Stimulated activated naive CD4-positive, alpha-beta T cell (primary cell): ENCODE measurements at places on chromosomes 13 and 19.

- no peak for DNase-seq
Measured at GRCh38 chr13:26424181-26424580, 133.3 kb upstream of the WASF3 start.

GRCh38 chr13:44352671-44353070 is 21.0 kb upstream of the SERP2 start:
- no peak for DNase-seq

DNA sequence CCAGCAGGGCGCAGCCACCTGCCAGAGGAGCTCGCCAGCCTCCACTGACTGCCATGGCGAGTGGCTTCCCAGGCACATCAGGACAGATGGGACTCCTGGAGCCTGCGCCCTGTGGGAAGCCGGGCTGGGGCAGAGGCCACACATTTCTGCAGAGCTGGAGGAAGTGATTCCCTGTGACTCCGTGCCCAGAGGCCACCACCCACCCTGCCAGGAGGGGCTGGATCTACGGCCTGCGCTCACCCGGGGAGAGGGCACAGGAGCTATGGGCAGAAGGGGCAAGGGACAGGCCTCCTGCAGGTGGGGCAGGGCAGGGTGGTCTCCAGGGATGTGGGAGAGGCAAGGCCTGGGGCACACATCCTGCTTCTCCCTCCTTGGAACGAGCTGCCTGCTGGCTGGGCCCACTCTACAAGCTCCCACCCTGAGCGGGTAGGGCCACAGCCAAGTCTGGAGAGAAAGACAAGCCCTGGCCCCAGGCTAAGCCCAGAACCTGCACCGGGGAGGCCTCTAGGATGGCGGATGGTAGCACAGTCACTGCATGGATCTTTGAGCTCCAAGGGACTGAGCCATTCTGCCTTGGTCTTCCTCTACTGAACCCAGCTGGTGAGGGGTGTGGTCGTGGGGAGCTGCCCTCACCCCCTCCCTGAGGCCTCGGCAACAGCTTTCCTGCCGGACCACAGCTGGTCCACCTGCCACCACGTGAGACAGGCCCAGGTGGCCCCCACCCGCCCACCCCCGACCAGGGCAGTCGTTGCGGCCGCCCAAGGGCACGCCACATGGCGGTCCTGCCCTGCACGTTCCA is 40.6 kb downstream of the CEBPG start:
- DNase-seq = no peak

DNA sequence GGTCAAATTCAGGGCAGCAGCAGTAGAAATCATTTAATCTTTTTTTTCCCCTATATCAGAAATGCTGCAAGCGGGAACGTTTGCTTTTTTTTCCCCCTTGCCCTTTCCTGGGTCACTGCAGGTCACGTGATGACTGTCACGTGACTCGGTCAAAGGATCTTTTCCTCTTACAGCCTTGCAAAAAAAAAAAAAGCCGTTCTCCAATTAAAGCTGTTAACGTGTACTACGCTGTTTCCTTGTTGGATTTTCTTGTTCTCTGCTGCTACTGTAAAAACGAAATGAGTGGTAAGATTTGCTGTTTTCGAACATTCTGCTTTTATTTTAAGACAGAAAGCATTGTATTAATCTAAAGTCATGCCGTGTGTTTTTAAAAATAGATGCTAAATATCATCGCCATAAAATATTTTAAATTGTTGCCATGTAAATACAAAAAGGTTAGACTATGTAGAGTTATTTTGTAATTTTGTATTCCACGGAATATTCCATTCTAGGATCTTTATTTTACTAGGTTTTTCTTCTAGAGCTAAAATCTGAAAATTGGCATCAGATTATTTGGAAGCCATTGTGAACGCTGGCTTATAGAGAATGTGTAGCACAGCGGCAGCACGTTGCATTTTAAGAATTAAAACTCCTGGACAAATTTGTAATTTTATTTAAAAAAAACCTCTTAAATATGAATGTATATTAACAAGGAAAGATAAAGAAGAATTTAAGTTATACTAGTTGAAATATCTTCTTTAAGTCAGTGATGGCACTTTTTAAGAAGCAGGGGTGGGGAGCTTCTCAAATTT is 109.8 kb upstream of the MLNR start:
- DNase-seq = peak; percentile 69

GRCh38 chr13:35994131-35994966 is 136.8 kb downstream of the DCLK1 start:
- DNase-seq = no peak

DNA sequence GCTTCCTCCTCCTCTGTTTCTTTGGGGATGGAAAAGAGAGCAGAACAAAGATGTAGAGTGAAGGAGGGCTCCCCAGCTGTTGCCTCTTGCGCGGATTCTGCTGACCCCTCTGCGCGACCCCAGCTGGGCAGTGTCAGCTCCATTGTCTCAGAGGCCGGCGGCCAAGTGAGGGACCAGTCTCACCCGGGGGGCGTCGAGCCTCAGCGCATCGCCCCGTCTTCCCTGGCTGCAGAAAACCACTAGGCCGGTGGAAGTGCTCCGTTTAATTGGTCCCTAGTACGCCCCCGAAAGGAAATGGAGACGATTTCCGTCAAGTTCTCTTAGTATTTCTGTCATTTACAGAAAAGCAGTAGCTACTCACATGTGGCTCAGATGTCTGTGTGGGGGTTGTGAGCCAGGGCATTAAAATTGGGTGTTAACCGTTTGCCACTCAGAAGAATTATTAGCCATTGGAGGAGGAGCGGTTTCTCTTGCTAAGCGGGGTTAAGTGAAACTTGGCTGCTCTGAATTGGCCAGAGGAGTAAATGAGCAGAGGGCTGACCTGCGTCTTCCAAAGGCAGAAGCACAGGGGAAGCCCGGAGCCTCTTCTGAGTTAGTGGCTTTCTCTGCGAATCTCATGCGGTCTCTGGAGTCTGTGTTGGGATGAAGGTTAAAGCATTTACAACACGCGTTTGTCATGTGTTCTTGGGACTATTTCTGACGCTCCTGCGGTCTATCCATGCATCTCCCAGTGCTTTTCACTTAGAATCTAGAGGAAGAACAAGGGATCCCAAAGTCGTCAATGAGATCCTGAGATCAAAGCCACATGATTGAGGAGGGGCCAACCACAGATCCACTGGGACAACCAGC is 132.8 kb upstream of the MYO16 start:
- no peak for DNase-seq

DNA sequence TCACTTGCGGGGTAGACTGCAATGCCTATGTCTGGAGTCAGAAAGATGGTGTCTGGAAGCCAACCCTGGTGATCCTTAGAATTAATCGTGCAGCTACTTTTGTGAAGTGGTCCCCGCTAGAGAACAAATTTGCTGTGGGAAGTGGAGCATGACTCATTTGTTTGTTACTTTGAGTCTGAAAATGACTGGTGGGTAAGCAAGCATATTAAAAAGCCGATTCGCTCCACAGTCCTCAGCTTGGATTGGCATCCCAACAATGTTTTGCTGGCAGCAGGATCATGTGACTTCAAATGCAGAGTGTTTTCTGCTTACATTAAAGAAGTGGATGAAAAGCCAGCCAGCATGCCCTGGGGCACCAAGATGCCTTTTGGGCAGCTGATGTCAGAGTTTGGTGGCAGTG is 9.5 kb upstream of the ERVV-1 start:
- no peak for DNase-seq

- no peak for DNase-seq
Measured at GRCh38 chr13:39542361-39542760, 60.6 kb downstream of the LHFPL6 start.

DNA sequence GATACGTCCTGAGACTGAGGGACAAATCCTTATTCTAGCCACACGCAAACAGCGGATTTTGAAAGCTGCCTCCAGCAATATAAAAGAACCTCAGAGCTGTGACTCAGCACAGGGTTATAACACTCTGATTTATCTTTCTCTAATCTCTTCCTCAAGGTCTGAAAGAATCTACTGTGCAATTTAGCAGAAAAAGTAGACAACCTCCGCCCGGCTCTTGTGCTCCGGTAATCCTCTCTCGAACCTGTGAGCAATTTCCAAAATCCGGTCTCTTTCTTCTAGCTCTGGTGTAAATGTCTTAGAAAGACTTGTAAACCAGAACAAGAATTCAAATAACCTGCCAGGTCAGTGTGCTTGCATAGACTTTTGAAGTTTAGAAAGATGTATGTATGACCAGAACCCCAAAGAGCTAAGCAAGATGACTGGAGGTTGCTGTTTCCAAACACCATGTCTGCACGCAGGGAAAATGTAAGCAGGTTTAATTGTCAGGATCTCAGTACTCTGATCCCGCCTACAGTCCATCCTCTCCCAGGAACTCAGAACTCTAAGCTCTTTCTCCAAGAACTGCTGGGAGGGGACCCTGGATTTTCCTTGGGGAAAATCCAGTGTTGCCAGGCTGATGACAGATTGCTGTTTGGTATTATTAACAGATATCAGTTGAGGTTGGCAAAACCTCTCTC is 338.1 kb downstream of the RFC3 start:
- DNase-seq = no peak

- no peak for DNase-seq
Measured at GRCh38 chr19:1880611-1881392, 4.5 kb downstream of the ABHD17A start.

GRCh38 chr19:925087-925525 is 729 bp upstream of the ARID3A start:
- peak; percentile 52 for DNase-seq

GRCh38 chr19:28468701-28469459 is 744.1 kb downstream of the UQCRFS1 start:
- DNase-seq = no peak

- peak; percentile 77 for DNase-seq
Measured at GRCh38 chr19:53192771-53193534, at the start of gene ZNF665. Gene ZNF665 (minus strand): TSS chr19:53193358. CDS start chr19:53182898, 10,460 bp downstream.

DNA sequence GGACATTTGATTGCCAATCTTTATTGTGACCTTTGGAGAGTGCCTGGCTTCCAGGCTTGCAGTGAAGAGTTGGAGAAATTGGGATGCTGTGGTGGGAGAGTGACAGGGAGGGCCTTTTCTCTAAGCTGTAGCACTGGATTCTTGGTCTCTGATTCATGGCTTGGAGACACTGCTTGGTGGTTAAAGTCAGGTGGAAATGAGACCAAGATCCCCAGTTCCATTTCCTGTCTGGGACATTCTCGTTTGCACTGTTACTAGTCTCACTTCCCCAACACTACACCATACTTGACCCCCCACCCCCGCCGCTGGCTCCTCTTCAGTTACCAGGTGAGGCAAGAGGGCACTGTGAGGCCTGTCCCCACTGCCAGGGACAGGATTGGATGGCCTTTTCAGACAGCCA is 2.9 kb downstream of the SUPT5H start:
- no peak for DNase-seq

DNA sequence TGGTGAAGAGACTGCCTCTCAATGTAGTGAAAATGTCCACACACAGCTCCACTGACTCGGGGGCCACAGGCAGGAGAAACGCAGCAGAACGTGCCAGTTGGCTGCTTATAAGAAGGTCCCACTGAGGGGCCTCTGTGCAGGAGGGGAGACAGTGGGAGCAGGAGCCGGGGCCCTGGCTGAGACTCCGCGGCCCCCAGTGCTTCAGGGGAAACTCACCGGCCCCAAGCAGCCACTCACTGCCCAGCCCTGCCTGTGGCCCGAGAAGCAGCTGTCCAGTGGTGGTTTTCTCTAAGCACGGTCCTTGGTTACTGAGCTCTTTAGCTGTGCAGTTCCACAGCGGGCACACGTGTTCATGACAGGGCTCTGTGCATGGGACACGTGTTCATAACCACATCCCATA is 91.9 kb upstream of the MCF2L start:
- DNase-seq = no peak

DNA sequence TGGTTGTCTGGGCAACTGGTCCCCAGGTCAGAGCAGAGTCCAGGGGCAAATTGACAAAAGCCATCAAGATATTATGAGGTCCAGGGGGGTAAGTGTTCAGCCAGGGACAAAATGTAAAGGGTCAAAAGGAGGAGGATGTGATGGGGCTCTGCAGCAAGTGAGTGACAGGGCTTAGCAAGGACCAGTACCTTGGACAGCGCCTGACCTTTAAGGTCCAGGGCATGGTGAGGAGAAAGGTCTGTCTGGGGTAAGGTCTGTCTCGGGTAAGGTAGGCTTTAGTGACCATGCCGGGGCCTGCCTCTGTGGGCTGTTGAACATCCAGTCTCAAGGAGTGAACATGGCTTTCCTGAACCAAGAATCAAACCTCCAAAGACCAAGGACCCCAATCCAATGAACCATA is 6.3 kb upstream of the ZNF358 start:
- no peak for DNase-seq

GRCh38 chr13:32911506-32911905 is 104.7 kb upstream of the KL start:
- DNase-seq = peak; percentile 12

DNA sequence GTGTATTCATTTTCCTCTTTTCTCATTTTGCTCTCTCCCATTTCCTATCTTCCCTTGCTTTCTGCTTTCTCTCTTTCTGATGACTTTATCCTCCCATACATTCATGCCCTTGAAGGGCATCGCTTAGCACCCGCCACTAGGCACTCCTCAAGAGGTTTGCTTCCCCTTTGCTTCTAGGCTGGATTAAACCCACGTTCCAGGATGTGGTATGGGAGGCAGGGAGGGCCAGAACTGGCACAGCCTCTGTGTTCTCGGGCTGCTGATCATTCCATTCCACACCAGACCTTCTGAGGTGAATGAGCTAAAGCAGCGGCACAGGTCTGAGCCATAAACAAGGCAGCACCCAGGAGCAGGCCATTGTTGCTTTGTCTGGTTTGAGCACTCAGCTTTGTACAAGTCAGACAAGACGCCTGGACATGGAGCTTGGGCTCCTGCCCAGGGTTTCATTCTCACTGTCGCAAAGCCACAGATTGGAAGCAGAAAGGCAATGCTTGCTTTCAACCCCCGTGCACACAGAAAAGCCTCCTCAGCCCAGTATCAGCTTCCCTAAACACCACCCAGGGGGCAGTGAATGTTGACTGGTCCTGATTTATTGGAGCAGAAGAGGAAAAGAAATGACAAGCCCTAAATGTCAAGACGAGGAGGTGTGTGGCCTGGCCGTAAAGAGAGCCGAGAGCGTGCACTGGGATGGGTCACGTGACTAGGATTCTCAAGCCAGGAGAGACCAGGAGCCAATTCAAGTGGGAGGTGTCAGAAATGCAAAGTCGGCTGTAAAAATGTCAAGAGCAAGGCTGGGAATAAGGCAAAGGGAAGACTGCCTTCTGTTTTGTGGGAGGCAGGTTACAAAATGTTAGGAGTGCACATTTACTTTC is 218.0 kb upstream of the SERP2 start:
- no peak for DNase-seq

- DNase-seq = no peak
Measured at GRCh38 chr19:54345938-54346386, 7.0 kb upstream of the LILRA4 start.
